ENCODE measurements at places on chromosomes 6 and 20.
A peak's percentile ranks its signal among the peaks of the same experiment; 100 is the strongest.

- no peak for DNase-seq
These were observed 60.4 kb downstream of the FOXO3 start for GRCh38 chr6:108621117-108621516.

DNA sequence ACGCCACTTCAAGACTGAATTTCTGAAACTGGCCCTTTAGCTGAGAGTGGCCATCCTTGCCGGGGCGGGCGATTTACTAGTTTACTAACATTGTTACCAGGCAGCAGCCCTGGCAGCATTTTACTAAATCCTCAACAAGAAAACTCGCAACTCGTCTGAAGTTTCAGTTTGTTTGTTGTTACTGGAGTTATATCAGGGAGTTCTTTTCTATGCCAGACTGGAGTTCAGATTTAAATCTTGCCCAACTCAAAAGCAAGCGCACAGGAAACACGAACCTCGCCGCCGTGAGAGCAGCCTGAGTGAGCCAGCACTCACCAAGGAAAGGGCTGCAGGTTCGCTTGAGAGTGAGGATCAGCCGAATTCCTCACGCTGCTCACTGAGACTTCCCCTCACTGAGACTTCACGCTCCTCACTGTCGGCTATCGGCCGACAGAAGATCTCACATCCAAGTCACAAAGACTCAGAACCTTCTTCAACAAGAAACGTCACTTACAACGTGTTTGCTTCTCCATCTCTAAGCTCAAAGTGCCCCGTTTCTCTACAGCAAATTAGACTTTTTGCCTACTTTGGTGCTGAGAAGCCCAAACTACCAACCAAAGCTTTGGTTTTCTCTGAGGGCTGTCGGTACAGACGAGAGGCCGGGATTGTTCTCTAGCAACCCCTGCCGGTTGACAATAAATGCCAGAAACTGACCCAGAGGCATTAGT lies 78.9 kb downstream of the OLIG3 start:
- DNase-seq = peak; percentile 55

DNA sequence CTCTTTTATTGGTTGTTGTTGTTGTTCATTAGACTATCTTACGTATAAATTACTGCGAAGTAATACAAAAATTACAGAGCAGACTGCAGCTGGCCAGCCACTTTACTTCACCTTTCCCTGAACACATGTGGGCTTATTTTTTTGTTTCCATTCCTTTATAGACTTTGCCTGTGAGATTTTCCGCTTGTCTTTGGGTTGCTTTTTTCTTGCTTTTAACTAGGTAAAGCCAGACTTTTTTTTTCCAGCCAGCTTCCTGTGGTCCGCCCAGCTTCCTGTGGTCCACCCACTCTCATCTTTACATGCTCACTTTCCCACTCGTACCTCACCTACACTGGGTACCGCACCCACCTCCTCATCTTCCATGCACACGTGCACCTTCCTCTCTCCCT lies 79.0 kb downstream of the IPCEF1 start:
- no peak for DNase-seq

GRCh38 chr6:129555206-129555832 lies 154.7 kb downstream of the ARHGAP18 start:
- no peak for DNase-seq

GRCh38 chr20:37531856-37532255 lies 4.2 kb upstream of the BLCAP start:
- no peak for DNase-seq

DNA sequence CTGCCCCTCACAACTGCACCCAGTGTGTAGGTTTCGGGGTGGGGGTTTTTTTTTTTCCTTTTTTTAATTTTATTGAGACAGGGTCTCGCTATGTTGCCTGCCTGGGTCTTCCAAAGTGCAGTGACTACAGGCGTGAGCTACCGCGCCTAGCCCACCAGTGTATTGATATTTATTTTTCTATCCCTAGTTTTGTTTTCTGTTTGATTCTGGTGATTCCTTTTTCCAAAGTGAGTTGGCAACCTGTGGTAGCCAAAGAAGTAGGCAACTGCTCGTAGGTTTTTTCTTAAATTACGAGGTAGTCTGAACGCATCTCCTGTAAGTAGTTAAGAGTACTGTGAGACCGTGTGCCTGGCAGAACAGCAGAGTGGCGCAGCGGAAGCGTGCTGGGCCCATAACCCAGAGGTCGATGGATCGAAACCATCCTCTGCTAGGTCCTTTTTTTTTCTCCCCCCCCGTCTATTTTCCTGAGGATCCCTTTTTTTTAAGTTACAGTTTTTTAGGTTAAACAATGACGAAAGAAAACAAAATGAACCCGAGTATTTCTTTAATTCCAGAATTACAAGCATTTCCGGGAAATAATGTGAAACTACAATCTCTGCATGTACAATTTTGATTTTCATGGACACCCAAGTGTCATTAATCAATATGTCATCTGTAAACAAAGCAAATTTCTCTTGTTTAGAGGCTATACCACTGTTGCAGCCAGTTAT lies 78.7 kb upstream of the BTN3A2 start:
- DNase-seq = peak; percentile 76

DNA sequence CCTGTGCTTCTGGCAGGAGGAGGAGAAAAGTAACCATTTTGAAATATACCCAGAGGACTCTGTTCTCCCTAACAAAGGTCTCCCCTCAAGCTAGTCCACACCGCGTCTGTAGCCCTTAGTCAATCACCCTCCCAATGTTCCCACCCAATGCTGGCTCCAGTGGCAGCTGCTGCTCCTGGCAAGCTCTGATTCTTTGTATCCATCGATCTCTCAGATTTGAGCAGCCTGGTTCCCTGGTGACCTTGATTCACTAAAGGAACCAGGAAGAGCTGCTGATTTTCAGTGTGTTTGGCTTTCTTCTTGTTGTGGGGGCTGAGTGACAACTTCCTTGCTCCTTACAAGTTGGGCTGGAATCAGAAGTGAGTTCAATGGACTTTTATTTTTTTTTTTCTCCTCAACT lies 68.5 kb downstream of the FOXC1 start:
- DNase-seq = no peak

GRCh38 chr6:142301651-142302391 lies at the start of gene ADGRG6:
Gene ADGRG6, plus strand, starts transcription at chr6:142302007. Its CDS starts 323 bp downstream, at chr6:142302330.
- peak; percentile 9 for DNase-seq

DNA sequence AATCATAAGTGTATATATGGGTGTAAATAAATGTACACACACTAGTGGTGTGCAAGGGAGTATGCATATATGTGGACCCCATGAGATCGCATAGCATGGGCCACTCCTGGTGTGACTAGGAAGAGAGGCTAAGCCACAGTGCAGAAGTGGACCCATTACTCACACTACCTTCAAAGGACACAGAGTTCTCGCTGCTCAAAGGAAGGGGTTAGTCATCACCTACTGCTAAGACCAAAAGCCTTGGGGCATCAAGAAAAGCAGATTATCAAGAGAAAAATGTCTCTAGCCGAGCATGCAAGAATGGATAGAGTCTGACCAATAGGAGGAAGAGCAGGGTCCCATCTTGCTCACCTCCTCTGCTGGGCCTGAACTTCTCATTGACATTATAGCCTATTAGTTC lies 195.5 kb downstream of the MAFB start:
- DNase-seq = no peak

GRCh38 chr20:2942439-2942838 lies 69.2 kb downstream of the PTPRA start:
- DNase-seq = no peak

- no peak for DNase-seq
These were observed 3.1 kb downstream of the SRSF6 start for GRCh38 chr20:43460830-43461200.

DNA sequence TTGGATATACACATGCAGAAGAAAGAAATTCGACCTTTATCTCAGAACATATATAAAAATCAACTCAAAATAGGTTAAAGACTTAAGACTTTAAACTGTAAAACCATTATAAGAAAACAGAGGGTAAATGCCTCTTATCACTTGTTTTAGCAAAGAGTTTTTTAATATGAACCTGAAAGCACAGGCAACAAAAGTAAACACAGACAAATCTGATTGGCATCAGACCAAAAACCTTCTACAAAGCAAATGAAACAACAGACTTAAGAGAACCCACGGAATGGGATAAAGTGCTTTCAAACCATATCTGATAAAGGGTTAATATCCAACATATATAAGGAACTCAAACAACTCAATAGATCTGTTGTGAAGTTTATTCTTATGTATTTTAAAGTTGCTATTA lies 309.9 kb upstream of the OPRM1 start:
- no peak for DNase-seq

DNA sequence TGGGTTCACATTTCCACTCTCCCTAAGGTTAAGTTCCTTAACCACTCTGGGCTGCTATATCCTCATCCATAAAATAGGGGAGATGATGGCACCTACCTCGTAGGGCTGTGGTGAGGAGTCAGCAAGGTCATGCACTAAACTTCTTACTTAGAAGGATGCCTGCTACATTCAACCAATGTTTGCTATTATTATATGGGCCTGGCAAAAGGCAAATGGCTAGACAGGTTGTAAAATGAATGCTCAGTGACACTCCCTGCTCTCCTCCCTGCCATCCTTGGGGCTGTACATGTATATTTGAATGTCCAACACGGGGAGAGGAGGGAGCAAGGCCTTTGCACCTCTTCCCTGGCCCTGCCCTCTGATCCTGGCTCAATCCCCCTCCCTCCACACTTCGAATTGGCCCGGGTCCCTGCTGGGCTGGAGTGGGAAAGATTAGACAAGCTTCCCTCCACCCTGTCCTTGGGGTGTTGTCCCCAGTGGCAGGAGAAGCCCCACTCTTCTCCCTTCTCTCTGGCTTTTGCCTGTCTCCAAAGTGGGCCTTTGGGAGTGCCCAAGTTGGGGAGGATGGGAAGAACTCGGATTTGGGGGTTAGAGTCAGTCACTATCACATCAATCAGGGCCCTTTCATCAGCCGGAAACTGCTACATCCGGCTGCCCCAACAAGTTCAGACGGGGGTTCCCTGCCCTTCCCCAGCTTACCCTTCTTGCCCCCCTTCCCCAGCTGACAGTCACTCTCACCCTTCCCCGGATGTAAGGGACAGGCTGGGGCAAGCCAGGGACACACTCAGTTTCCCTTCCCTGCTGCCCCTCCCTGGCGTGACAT lies 36.3 kb upstream of the VEGFA start:
- no peak for DNase-seq

DNA sequence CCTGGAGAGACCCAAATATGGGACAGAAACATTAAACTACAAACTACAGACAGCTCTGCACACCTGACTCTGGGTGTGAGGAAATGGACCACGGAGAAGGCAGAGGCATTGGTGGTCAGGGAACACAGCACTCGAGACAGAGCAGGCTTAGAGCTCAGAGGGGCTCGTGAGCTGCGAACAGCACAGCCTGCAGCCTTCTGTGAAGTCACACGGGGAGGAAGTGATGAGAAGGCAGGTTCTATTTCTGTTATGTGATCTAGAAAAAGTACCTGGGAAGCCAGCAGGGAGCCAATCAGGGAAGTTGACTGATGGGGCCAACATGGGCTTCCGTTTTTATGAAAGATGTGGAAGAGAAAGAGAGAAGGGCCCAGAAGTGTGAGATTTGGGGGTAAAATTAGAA lies 88.9 kb upstream of the SNAP25 start:
- no peak for DNase-seq

- no peak for DNase-seq
These were observed 177.3 kb upstream of the CCN2 start for GRCh38 chr6:132128424-132128823.

DNA sequence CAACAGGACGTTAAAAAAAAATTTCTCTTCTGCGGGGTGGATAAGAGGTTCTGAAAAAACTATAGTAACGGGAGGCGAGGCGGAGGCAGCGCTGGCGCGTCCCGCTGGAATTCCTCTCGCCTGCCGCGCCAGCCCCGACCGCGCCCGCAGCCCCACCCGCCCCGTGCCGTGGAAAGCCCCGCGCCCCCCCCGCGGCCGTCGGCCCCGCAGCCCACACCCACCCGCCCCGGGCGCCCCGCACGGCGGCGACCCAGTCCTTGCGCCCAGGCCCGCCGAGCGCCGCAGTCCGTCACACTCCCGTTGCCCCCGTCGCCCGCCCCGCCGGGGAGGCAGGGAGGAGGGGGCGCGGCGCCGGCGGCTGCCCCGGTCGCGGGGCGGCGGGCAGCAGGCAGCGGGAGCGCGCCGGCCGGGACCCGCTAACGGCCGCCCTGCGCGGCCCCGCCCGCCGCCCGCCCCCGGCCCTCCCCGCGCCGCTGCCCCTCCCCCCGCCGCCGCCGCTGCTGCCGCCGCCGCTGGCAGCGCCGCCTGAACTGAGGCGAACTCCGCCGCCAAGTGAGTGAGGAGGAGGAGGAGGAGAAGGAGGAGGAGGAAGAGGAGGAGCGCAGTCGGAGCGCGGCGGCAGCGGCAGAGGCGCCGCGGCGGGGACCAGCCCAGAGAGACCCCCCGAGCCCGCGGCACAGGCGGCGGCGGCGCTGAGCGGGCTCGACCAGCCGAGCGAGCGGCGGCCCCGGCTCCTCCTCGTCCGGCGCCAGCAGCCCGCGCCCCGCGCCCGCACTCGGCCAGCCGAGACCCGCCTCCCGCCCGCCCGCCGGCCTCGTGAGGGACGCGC lies at the start of gene QKI:
TSS of gene QKI (plus strand) at position 602 of the 829 bp plus-strand sequence. CDS start 476 bp downstream, outside the sequence.
- no peak for DNase-seq

GRCh38 chr6:108675226-108676200 lies 114.8 kb downstream of the FOXO3 start:
- DNase-seq = no peak

- no peak for DNase-seq
These were observed 56.8 kb upstream of the TULP4 start for GRCh38 chr6:158255275-158255988.

- DNase-seq = no peak
These were observed 21.9 kb downstream of the SGK1 start for GRCh38 chr6:134295953-134296553.

- DNase-seq = no peak
These were observed 13.9 kb downstream of the RAMACL start for GRCh38 chr6:166572370-166573261.

GRCh38 chr6:34671801-34672656 lies 24.5 kb downstream of the ILRUN start:
- DNase-seq = no peak

GRCh38 chr6:47733879-47734558 lies 35.6 kb downstream of the ADGRF4 start:
- DNase-seq = no peak

- DNase-seq = no peak
These were observed 29.3 kb upstream of the TBC1D7 start for GRCh38 chr6:13357551-13358075.

- no peak for DNase-seq
These were observed 33.4 kb downstream of the MTRES1 start for GRCh38 chr6:107061125-107062020.

DNA sequence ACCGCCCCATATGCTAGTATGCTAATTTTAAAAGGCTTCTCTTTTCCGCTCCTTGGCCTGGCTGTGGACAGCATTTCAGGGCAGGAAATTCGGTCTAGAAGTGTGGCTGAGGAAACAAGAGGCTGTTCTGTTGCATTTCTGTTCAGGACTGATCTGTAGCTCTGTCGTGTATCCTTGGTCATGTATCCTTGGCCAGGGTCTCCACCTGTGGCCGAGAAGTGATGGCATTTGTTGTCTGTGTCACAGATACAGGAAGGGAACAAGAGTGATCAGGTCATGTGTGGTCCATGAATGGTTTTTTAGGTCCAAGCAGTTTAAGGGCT lies 300.5 kb upstream of the SUPT3H start:
- no peak for DNase-seq

- DNase-seq = no peak
These were observed 393.8 kb downstream of the SMOC2 start for GRCh38 chr6:168834801-168835200.

All from left renal cortex interstitium (tissue), 4 donors.